ENCODE measurements at places on chromosomes 13 and 19.

GRCh38 chr19:33300894-33301143 lies 1.5 kb downstream of the CEBPA start:
- no peak for DNase-seq

DNA sequence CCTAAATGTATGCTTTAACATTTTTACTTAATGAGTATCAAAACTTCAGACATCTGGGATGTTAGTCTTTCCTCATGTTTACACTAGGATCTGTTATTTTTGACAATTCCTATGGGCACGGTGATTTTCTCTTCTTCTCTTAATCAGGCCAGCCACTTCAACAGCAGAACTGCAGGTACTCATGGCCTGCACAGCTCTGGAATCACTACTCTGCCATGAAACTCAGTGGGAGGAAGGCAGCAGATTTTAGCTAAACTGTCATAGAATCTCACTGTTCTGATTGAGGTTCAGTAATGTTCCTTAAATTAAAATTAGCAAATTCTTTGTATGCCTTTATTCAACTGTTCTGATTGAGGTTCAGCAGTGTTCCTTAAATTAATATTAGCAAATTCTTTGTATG lies 1083.0 kb downstream of the SLITRK5 start:
- no peak for DNase-seq

DNA sequence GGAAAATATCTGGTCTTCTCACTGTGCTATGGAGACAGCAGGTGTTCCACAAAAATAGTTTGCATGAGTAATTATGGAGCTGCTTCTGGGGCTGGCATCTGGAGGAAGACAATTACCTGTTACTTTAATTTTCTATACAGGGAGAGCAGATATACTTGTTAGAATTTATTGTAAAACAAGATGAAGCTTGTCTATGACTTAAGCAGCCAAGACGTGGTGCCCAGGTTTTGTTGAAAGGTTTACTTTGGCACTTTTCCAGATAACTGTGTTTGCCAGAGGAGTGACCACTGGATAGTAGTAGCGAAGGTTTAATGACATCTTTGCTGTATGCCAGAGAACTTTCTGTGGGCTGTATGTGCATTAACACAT lies 134.5 kb upstream of the KL start:
- no peak for DNase-seq

- no peak for DNase-seq
These were observed 92.7 kb upstream of the KLF12 start for GRCh38 chr13:74226791-74227475.

GRCh38 chr19:54208784-54209057 lies 8.1 kb downstream of the RPS9 start:
- DNase-seq: no peak

- no peak for DNase-seq
These were observed 1799.7 kb downstream of the SLITRK5 start for GRCh38 chr13:89470901-89471300.

DNA sequence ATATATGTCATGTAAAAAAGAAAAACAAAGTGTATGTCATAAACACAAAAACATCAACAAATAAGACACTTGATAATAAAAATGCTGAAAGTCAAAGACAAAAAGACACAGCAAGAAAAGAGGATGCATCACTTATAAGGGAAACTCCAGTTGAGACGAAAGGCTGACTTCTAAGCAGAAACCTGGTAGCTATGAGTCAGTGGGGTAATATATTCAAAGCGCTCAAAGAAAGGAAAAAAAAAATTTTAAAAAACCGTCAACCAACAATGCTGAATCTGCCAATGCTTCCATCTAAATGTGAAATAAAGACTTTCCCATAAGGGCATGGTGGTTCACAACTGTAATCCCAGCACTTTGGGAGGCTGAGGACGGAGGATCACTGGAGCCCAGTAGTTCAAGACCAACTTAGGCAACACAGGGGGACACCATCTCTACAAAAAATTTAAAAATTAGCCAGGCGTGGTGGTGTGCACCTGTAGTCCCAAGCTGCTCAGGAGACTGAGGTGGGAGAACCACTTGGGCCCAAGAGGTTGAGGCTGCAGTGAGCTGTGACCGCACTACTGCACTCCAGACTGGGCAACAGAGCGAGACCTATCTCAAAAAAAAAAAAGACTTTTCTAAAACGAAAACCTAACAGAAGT lies 24.0 kb downstream of the USP12 start:
- DNase-seq: no peak

DNA sequence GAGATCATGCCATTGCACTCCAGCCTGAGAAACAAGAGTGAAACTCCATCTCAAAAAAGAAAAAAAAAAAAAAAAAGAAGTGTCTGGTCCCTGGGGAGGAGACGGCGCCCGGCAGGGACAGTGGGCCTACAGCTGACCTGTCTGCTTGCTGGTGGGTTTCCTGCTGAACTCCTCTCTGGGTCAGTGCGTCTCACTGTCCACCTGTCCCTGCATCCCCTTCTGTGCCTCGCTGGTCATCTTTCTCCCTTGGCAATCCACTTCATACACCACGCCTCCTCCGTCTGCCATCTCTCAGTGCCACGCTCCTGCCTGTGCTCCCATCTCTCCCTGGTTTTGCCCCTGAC lies 63.4 kb downstream of the ACSBG2 start:
- no peak for DNase-seq

- DNase-seq: no peak
These were observed 295.2 kb downstream of the DCLK1 start for GRCh38 chr13:35835989-35836388.

DNA sequence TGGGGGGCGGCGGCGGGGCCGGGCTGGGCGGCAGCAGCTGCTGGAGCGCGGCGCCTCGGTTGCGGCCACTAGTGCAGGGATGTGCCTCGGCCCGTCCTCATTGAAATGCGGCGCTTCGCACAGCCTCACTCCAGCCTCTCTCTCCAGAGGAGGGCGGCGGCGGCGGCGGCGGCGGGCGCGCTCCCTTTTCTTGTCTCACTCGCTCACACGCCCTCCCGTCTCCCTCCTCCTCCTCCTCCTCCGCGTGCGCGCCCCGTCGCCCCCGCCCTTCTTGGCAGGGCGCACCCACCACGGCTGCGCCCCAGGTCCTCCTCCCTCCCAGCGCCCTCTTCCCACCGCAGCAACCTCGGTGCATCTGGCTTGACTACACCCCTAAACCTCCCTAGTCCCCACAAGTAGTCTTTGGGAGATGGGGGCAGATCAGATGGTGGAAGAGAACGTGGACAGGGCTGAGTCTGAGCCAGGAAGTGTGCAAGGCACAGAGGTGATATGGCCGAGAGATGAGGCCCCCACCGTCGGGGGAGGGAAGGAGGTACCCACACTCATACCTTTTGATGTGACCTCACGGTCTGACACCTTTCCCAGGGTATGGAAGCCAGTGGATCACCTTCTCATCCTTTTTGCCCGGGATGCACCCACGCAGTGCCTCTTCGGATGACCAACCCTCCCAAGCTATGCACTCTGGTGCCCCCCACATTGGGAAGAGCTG lies at the start of gene DCLK1:
Gene DCLK1, minus strand, starts transcription at position 161 of the 709 bp plus-strand sequence.
- no peak for DNase-seq

GRCh38 chr13:20843166-20843565 lies 59.4 kb downstream of the XPO4 start:
- DNase-seq: no peak

DNA sequence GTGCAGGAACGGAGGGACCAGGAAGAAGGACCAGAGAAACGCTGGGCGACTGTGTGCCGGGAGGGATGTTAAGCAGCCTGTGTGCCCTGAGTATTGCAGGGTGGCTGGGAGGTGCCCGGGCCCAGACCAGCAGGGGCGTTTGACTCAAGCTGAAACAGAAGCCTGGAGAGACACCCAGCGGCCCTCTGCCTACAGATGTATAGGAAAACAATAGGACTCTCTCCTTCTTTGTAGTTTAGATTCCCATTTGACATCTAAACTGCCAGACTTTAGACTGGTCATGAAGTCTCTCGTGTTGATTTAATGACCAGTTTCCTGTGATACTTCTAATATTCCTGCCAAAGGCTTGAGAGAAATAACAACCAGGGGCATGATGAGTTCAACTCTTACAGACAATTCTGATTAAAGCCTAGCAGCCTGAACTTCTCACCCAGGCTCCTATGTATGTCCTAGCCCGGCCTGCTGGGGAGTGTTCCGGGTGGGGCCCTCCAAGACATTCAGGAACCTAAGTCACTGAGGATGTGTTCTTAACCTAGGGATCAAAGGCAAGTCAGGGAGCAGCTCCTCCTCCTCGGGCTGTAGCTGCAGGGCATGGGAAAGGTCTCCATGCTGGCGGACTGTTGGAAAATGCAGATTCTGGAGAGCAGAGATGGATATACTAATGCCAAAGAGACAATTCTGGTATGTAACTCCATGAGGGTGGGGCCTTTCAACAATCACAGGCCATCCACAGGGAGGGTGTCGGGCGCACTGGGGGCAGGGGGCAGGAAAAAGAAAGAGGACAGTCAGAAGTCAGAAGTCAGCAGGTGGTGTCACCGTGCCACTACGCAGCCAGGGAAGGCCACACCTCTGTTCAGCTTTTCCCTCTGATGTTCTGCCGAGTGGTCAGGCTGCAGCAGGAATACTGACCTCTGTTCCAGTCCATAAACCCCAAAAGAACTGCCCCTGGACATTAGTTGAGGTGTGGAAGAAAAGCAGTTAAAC lies 131.8 kb downstream of the STARD13 start:
- no peak for DNase-seq

DNA sequence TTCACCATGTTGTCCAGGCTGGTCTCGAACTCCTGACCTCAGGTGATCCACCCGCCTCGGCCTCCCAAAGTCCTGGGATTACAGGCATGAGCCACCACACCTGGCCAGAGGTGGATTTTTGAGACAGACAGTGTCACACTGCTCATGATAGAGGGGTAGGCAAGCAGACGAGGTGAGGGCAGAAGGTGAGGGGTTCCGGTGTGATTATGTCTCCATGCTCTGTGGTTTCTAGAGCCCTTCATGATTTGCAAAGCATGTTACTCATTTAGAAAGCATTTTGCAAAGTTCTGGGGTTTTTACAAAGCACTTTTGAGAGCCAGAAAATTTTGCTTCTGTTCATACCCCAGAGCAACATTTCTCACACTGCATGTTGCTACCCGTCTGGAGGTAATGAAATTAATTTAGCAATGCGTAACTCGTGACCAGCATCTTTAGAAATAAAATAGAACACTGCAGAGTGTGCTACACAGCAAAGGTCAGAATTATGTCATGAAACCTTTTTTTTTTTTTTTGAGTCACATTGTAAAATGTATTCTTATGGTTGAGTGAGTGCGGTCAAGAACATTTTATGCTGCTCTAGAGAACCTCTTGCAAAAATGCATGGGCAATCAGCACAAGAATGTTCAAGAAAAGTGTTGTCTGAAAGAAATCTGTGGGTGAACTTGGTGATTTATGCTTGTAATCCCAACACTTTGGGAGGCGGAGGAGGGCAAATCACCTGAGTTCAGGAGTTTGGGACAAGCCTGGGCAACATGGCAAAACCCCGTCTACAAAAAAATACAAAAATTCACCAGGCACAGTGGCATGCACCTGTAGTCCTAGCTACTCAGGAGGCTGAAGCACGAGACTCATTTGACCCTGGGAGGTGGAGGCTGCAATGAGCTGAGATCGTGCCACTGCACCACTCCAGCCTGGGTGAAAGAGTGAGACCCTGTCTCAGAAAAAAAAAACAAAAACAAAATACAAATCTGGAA lies 58.0 kb downstream of the MAP4K1 start:
- DNase-seq: no peak

DNA sequence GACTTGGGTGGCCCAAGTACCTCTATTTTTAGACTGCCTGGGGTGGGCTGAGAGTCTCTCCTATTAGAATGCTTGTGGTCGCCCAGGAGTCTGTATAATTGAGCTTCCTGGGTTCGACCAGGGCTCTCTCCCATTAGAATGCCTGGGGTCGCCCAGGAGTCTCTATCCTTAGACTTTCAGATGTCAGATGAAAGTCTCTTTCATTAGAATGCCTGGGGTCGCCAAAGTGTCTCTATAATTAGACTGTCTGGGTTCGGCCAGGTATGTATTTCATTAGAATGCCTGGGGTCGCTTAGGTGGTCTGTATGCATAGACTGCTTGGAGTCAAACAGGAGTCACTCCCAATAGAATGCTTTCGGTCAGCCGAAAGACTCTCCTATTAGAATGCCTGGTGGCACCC lies 1471.7 kb downstream of the UQCRFS1 start:
- no peak for DNase-seq

DNA sequence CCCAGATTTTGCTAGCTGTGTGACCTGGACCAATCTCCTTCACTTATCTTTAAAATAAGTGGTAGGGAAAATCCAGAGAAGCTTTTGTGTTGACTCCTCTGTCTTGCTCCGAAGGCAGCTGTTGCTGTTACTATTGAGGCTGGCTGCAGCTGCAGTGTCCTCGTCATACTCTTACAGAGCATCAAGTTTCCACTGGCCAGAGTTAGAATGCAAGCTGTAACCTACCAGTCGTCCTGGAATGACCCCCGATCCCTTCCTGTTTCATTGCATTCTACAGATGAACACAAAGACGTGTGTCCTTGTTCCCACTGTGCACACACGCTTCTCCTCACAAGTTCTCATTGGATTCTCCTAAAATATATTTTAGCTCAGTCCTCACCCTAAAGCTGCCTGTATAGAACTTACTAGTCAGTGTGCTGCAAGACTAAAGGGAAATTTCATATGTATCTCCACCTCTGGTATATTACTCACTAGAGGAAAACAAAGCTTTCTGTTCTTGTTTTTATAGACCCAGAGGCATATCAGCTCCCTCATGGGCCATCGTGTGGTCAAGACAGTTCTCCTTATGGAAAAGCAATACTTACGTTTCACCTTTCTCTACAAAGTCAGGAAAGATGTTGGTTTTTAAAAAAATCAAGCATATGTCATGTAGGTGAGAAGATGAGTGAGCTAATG lies 589.8 kb downstream of the LMO7 start:
- no peak for DNase-seq

DNA sequence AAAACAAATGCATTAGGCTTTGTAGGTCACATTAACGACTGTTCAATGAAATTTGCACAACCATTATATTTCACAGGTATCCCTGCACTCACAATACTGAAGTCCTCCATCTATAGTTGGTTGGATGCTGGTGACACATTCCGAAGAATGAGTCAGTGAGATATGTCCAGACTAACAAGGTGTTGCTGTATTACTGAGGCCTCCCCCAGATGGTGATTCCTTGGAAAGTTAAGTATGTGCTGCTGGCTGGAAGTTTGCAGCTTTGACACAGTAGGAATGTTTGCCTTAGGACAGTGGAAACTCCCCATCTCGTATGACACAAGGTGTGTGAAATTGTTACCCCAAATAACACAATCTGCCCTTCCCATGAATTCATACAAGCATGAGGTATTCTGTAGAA lies 46.6 kb downstream of the FGF14 start:
- DNase-seq: no peak

Measured in stimulated activated CD4-positive, alpha-beta T cell treated with anti-CD3 and anti-CD28 coated beads, Interleukin-1b, Interleukin-23, amount 100 ng/mL, for 1 hour (primary cell).